ENCODE measurements at places on chromosomes 6 and 20.

GRCh38 chr6:87698547-87699006 lies 3.5 kb downstream of the AKIRIN2 start:
- DNase-seq, result no peak

- DNase-seq, result no peak
Observed at GRCh38 chr20:10472871-10473270, 37.8 kb downstream of the SLX4IP start.

DNA sequence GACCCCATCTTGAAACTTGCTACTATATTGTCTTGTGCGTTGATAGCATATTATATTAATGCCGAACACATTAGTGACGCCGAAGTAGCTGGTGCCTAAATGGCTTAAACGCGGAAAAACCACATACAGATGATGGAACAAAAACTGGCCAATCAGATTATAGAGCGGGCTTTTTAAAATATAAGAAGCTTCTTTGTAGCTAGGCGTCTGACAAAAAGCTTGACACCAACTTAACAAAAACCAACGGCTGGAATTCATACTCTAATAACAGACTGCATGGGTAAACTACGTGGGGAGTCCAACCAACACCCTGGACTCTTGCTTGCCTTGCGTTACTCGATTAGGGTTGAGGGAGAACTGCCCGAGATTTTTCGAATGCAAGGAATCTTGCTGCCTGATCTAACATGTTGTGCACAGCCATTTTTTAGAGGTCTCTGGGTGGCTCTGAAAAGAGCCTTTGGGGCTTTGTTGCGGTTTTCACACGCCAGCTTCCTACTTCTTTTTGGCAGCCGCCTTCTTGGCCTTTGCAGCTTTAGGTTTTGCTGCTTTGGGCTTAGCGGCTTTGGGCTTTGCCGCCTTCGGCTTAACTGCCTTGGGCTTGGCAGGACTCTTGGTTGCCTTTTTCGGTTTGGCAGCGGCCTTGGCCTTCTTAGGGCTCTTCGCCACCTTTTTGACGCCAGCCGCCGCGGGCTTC lies 45.7 kb downstream of the OR2B2 start:
- DNase-seq, result no peak

GRCh38 chr6:90643381-90643780 lies 56.5 kb upstream of the MAP3K7 start:
- no peak for DNase-seq

DNA sequence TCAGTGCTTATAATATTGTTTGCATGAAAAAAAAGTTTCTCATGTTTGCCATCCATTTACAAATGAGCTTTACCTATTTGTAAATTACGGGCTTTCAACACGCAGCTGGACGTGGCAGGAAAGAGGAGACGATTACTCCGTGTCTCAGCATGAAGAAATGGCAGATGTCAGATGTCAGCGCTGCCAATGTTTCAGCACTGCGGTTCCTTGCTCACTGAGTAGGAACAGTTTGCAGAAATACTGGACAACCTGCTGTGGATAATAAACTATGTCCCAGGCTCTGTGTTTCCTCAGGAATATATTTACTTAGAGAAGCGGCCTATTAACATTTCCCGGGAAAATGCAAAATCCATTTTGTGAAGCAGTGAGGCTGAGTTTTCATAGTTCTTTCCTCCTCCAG lies 22.7 kb downstream of the RAMACL start:
- no peak for DNase-seq

- no peak for DNase-seq
Observed at GRCh38 chr20:40438161-40438830, 250.7 kb downstream of the MAFB start.

DNA sequence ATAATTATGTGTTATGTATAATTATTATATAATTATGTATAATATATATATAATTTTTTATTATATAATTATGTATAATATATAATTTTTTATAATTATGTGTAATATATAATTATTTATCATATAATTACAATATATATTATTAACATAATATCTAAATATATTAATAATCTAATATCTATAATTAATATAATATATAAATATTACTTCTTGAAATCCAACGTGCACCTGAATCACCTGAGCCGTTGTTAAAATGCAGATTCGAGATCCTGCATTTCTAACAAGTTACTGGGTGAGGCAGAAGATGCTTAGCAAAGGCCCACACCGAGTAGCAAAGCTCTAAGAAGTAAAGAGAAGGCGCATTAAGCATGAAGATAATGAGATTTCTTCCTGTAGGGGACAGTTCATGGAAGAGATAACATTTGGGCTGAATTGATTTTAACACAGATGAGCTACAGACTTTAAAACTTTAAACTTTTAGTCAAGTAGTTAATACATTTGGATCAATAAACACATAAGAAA lies 406.4 kb upstream of the PLCB4 start:
- DNase-seq, result no peak

DNA sequence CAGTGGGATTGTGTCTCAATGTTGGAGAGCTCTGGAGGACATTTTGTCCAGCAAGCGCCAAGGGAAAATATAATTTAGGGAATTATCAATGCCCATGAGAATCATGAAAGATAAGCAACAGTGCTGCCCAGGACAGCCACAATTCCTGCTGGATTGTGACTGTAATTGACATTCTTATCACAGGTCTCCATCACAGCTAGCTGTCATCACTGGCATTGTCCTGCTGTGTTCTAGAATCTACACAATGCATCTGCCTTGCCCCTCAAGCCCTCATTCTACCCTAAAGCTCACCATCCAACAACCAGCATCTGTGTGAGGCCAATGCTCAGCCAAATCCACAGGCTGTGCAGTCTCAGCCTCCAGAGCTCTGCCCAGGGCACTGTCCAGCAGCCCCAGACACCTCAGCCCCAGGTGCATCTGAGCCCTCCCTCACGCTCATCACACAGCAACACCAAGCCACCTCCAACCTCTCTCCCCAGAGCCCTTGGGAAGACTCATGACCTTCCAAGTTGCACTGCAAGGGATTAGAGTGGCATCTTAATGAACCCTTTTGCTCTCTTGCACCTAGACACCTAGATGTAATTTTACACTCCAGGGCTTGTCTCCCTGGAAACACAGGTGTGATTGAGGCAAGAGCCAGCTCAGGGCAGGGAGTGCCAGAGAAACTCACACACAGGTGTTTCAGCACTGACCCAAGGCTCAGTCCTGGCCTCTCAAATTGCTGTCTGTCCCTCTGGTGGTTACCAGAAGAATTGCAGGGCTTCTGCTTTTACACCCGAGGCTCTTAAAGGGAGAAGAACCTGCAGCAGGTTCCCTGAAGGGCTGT lies 85.2 kb upstream of the PHACTR3 start:
- DNase-seq, result no peak

- no peak for DNase-seq
Observed at GRCh38 chr20:300345-300990, 3.1 kb downstream of the ZCCHC3 start.
